ENCODE measurements at places on chromosomes 12 and 14.

GRCh38 chr12:52633383-52633782, 15.0 kb upstream of the KRT73 start:
- DNase-seq = no peak

DNA sequence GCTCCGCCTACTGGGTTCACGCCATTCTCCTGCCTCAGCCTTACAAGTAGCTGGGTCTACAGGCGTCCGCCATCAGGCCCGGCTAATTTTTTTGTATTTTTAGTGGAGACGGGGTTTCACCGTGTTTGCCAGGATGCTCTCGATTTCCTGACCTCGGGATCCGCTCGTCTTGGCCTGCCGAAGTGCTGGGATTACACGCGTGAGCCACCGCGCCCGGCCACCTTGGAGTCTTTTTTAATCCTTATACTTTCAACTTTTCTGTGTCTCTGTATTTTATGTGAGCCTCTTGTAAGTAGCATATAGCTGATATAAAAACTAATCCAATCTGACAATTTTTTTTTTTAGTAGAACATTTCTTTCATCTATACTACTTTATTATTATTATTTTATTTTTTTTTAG, 15.6 kb downstream of the HSD17B6 start:
- DNase-seq = no peak

DNA sequence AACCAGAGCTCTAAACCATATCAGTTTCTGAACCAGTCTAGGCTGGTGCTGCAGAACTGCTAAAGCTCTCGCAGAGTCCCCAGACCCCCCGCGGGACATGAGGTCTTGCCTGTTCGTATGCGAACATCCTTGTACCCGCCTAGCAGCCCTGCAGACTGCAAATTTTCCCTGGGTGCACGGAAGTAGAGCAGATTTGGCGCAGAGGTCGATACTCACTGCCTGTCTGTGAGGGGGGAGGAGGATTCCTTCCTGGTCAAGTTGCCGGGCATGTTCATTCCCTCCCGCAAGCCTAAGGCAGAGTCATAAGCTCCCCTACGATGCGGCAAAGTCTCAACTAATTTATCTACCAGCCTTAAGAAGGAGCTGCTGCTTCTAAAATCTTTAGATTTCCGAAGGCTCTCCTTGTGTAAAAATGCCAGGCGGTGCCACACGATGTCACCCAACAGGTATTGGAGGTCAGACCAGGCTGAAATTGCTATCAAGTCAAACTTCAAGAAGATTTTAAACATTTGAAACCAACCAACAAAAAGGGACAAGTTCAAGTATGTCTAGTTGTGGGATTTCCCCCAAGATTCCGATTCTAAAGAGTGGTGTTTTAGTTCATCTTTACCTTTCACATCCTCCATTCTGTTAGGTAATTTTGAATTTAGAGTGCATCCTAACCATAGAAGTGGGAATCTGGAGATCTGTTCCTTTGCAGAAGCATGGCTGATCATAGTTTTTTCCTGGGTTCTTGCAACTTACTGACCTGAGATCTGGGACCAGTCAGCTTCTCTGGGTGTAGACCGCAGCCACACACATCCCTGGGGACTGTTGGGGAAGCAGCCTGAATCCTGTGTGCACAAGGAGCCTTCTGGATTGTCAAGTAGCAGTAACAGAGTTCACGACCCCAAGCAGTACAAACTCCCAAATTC, 1.6 kb upstream of the PAX9 start:
- DNase-seq = no peak

DNA sequence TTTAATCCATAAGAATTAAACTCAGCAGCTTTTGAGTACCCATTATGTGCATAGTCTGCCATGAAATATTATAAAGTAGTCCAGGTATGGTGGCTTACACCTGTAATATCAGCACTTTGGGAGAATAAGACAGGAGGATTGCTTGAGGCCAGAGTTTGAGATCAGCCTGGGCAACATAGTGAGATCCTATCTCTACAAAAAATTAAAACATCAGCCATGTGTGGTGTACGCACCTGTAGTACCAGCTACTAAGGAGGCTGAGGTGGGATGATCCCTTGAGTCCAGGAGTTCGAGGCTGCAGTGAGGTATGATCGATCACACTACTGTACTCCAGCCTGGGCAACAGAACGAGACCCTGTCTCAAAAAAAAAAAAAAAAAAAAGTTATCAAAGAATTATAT, 15.3 kb downstream of the MARK3 start:
- DNase-seq = no peak

- no peak for DNase-seq
Measured at GRCh38 chr14:29380826-29381225, 546.8 kb downstream of the PRKD1 start.

DNA sequence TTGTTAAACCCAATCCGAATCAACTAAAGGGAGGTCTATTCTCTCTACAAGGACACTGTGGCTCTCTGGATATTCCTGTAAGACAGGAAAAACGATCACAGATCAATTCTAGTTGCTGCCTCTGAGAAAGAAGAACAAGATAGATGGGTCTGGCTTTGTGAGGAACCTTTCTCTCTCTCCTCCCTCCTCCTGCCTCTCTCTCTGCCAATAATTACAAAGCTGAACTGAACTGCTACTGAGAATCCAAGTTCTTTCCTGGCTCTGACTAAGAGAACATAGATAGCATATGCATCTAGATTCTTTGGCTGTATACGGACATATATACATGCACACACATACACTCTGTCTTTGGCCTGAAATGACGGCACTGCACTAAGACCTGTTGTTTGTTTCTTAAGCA, 27.6 kb downstream of the ETV6 start:
- DNase-seq = no peak

DNA sequence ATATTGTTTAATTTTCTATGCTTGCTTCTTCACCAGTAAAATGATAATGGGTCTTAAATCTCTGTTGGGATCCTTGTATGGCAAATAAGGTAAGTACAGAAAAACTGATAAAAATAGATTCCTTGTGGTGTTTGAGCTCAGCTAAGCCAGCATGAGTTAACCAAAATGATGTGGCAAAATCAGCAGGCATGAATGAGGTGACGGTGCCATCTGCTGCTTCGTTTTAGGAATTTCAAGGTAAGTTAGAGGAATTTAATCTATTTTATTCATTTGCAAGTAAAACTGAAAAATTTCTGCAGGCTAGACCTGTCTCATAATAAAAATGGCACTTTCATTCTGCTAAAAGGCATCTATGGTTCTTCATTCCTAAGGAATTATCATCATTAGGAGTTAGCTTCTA, 10.0 kb upstream of the CLEC7A start:
- DNase-seq = peak; percentile 29

DNA sequence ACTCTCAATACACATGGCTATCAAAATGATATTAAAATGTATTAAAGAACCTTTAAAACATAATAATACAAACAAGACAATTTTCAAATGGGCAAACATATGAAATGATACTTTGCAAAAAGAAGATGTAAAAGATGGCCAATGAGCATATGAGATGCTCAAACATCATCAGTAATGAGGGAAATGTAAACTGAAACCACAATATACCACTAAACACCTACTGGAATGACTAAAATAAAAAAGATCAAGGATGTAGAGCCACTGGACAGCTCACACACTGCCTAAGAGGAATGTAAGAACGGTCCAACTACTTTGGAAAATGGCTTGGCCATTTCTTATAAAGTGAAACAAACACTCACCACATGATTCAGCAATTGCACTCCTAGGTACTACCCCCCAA, 97.2 kb upstream of the BBS10 start:
- no peak for DNase-seq

- DNase-seq = no peak
Measured at GRCh38 chr12:81465191-81465590, 294.0 kb downstream of the PPFIA2 start.

GRCh38 chr12:68505970-68506369, 104.7 kb upstream of the RAP1B start:
- no peak for DNase-seq

- no peak for DNase-seq
Measured at GRCh38 chr14:91250912-91251311, 6.4 kb upstream of the GPR68 start.

GRCh38 chr12:57476162-57476992, 3.3 kb downstream of the ARHGAP9 start:
- DNase-seq = peak; percentile 76

DNA sequence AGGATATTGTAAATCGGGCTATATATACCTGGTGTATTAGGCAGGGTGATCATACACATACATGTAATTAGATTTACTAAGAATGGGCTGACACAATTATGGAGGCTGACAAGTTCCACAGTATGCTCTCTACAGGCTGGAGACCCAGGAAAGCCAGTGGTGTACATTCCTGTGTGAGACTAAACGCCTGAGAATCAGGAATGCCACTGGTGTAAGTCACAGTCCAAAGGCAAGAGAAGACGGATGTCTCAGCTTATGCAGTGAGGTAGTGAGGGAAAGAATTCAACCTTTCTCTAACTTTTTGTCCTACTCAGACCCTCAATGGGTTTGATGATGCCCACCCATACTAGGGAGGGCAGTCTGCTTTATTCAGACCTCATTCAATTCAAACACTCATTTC, 57.1 kb downstream of the METTL25 start:
- DNase-seq = no peak

- no peak for DNase-seq
Measured at GRCh38 chr12:118355843-118356242, 16.9 kb downstream of the TAOK3 start.

DNA sequence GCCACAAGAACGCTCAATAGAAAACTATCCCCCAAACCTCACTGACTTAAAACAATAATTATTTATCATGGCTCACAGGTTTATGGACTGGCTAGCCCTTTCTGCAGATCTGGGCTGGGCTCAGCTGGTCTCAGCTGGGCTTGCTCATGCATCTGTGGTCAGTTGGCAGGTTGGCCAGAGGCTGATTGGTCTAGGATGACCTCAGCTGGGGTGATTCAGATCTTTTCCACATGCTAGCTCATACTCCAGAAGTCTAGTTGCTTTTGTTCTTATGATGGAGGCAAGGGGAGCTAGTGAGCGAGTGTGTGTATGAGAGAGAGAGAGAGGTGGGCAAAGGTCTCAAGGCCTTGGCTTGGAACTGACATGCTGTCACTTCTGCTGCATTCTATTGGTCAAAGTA, 181.2 kb upstream of the NRXN3 start:
- no peak for DNase-seq

DNA sequence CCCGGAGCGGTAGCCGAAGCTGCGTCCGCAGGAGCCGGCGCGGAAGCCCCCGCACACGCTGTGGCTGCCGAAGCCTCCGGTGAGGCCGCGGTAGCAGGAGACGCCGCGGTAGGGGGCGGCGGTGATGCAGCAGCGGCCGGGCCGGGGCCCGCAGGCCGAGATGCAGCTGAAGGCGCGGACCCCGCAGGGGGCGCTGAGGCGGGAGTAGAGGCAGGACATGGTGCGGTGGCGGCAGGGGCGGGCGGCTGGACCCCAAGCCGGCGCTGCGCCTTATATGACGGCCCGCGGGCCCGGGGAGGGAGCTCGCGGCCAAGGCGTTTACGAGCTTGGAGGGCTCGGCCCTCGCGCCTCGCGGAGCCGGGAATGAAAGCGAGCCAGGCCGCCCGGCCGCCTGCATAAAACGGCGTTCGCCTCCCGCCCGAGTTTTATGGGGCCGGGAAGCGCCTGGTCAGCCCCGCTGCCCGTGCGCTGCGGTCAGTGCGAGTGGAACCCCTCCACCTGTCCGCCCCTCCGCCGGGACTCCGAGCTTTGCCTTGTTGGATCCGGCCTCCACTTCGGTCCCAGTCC, 16.0 kb upstream of the KRT86 start:
- no peak for DNase-seq

DNA sequence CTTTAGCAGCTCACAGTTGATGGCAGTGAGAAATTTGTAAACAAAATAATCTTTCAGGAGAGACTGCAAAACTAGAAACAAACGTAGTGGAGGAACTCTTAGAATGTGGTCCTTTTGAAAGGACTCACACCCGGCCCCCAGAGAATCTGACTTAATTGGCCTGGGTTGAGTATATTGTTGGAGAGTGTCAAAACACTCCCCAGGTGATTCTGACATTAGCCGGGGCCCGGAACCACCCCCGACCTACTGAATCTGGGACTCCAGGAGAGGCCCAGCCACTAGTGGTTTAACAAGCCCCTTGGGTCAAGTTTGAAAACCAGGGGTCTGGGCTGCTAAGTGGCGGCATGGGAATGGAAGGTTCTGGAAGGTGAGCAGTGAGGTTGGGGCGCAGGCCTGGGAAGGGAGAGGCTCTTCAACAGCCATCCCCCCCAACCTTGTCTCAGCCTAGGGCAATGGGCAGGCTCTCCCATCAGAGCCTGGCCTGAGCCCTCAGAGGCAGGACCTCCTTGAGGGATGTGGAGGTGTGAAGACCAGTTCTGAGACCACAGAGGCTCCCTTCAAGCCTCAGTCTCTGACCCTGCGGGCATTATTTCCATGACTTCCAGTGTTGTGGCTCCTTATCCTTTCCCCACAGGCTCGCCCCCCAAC, 1.1 kb upstream of the ELK3 start:
- DNase-seq = no peak

- no peak for DNase-seq
Measured at GRCh38 chr12:11730299-11731041, 81.0 kb downstream of the ETV6 start.

Measured in activated CD8-positive, alpha-beta memory T cell treated with anti-CD3 and anti-CD28 coated beads, Interleukin-2, amount 50 U/mL, for 4 hours (primary cell).